ENCODE measurements at places on chromosomes 5 and 9.

DNA sequence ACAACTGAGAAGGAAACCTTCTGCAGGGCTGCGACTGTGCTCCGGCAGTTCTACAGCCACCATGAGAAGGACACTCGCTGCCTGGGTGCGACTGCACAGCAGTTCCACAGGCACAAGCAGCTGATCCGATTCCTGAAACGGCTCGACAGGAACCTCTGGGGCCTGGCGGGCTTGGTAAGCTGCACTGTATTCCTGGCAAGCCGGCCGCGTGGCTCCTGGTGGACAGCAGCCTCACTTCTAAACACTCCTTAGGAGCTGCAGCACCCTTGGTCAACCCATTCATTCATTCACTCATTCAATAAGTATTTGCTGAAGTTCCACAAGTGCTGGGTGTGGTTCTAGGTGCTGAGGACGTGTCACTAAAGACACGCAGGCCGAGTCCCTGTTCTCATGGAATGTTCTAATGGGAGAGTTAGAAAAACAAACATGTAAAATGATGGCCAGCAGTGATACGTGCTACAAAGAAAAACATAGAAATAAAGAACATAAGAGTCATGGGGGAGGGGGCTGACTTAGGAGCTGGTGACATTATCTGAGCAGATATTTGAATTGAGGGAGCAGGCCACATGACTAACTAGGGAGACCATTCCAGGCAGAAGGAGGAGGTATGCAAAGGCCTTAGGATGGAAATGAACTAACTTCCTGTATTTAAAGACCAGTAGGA, 6.1 kb downstream of the IL4 start:
- DNase-seq: no peak

- no peak for DNase-seq
These were observed 45.4 kb upstream of the TDRD7 start for GRCh38 chr9:97366476-97366875.

- DNase-seq: no peak
These were observed 132.2 kb upstream of the TARS1 start for GRCh38 chr5:33308586-33308985.

DNA sequence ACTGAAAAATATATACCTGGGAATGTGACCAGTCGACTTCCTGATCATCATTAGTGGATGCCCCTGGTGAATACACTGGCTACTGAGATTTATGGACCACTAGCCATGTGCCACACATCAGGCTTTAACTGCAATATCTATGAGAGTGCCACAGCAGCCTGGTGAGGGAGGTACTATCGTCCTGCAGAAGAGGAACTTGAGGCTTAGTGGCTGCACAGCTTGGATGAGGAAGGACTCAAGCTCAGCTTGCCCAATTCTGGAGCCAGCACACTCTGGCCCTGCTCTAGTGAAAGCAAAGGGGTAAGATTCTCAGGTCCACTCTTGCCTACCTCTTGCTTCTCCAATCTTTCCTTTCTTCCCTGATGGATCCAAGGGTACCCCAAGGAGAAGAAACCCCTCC, 129.3 kb downstream of the ENTREP1 start:
- no peak for DNase-seq

- no peak for DNase-seq
These were observed 106.4 kb upstream of the STARD4 start for GRCh38 chr5:111618623-111619271.

DNA sequence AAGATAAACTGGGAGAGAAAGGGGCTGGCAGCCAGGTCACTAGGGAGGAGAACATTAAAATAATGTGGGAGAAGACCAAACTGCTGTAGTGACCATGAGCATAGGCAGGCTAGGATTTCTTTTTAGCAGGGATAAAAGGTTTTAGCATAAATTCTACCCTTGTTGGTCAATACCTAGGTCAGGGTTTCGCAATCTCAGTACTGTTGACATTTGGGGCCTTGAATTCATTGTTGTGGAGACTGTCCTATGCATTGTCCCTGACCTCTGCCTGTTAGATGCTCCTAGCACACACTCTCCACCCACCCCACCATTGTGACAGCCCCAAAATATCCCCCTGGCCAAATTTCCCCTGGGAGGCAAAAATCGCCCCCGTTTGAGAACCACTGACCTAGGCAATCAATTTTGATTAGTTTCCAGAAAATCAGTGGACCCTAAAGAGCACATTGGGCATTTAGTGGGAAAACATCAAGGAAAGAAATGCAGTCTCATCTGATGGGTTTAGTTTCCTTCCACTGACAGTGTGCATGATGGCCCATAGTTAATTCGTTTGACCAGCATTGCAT, 181.4 kb downstream of the NTRK2 start:
- no peak for DNase-seq

- DNase-seq: no peak
These were observed 3.2 kb downstream of the FAT2 start for GRCh38 chr5:151587796-151588555.

DNA sequence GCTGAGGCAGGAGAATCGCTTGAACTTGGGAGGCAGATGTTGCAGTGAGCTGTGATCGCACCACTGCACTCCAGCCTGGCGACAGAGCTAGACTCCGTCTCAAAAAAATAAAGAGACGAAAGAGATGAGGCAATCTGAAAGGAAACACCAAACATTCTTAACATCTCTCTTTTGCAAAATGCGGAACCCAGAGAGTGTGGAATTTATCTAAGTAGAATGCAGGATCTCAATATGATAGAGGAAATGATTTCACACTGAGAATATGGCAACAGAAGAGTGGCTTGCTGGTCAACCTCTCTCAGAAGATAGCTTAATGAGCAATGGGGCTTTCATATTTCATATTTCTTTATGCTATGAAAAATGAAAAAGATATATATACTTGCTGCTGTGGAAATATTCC, 33.4 kb upstream of the PCA3 start:
- DNase-seq: no peak

GRCh38 chr9:93082841-93083411, 13.1 kb upstream of the CARD19 start:
- no peak for DNase-seq

- no peak for DNase-seq
These were observed 205.5 kb upstream of the SLC24A2 start for GRCh38 chr9:19994296-19994695.

DNA sequence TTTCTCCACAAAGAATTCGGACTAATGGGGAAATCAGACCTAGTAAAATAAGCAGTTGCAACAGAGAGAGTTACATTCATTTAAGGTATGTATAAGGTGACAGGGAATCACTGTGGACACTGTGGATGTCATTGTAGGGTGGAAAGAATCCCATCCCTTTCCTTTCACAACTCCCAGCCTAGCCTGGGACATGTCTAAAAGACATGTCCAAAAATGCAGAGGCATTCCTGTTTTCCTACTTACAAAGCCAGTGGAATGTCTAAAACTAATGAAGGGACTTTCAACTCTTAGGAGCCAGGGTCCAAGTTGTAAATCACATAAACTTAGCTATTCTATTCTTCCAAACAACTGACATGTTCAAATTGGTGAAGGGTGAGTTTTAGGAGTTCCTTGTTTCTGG, 511.0 kb downstream of the PRELID2 start:
- DNase-seq: no peak

DNA sequence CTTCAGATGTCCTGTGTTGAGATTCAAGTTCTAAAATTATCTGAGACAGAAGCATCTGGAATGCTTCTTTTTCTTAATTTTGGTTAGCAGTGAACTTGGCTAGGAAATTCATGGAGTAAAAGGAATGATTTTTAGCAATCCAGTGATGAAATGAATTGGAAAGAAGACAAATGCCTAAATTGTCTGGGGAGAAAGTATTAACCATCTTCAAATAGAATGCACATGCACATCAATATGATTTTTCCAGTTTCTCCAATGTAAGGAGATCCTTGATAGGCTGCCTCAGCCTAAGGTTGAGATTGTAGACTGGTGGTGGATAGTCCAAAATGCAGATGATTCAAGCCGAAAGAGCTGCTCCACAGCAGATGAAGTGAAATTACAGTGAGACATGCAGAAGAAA, 106.7 kb downstream of the PCSK5 start:
- DNase-seq: no peak

- no peak for DNase-seq
These were observed 395.9 kb downstream of the PSAT1 start for GRCh38 chr9:78692871-78693270.

DNA sequence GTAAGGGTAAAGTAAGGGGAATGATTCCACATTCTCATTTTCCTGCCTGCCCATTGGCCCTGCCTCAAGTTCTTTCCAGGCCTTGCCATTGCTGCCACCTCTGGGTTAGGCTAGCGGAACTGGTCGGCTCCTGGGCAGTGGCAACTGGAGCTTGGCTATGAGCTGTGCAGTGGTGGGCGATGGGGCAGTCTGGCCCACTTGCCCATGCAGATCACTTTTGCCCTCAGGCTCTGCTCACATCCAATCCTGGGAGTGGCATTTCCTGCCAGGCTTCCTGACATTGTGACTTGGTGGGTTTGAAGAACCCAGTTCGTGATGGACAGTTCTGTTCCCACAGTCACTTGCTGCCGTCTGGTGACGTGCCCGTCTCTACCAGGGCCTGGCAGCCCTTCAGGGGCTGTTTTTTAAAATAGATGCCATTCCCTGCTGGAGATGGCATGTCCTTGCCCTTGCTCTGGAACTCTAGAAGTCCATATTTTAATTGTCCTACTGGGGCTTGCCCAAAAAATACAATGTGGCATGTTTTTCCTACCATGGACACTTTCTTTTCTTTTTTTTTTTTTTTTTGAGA, 86.1 kb downstream of the FGF18 start:
- DNase-seq: no peak

- no peak for DNase-seq
These were observed 30.8 kb downstream of the RASGRF2 start for GRCh38 chr5:80990971-80991370.

DNA sequence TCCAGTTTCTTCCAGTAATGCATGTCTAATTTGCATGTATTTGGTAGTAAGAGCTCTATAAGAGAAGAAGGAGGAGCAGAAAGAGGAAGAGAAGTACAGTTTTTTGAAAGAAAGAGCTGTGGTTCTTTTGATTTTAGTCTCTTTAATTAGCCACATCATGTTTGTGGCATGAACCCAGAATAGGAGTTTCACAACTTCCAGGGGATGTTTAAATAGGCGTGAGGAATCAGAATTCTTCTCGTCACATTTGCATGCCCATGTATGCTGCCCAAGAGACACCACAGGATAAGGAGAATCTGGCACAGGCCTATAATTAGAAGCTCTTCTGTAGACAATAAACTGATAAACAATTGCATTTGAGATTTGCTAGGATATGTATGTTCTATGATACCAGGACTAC, 78.7 kb downstream of the GAS1 start:
- DNase-seq: no peak

GRCh38 chr9:107131108-107131799, 151.8 kb upstream of the RAD23B start:
- no peak for DNase-seq

DNA sequence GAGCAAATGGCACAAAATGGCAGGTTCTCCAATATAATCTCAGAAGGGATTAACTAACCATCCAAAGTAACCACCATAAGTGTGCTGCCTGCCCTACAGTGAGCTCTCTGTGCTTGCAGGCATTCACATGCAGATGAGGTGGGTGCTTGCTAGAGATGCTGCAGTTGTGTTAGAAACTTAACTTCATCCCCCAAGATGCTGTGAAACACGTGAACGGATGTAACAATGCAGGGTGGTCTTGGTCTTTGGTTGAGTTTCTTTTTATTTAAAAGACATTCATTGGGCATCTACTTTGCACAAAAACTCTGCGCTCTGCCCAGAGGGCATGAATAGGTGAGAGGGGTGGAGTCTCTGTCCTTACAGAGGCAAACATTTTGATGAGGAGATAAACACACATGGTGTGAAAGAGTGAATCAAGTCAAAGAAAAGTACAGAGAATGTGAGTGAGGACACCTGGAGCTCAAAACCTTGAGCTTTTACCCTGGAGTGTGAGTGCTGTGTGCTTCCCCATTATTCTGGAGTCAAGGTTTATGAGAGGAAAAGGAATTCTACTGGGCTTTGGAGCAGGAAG, 143.9 kb upstream of the DAP start:
- no peak for DNase-seq

- no peak for DNase-seq
These were observed 21.1 kb upstream of the SHB start for GRCh38 chr9:38090170-38090569.

DNA sequence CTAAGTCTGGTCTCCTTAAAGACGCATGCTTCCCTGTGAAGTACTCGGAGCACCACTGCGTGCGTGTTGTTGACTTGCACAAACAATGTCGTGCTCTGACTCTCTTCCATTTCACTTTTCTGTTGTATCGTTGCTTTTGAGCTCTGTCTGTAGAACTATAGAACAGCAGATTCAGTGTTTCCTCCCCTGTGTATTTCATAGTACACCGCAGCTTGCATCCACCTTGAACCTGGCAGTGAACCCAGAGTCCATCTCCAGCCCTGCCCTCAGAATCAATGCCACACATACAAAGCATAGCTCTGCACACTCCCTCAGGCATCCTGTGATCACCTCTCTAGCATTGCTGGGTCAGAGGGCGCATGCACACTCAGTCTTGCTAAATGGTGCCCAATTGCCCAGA, 37.2 kb upstream of the ADAMTS2 start:
- DNase-seq: no peak

DNA sequence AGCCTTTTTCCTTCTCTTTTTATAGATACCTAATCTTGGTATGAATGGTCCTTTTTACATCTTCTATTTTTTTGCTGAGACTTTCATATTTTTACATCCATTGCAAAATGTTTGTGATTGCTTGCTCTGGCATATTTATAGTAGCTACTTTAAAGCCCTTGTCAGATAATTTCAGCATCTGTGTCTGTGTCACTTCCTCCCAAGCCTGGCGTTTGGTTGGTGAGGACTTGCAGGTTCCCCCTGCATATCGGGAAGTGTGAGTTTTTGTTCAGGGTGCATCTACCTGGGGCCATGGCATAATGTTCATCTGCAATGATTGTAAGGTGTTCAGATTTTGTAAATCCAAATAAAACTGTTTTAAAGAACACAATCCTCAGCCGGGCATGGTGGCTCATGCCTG, 8.9 kb downstream of the FBXW5 start:
- no peak for DNase-seq

GRCh38 chr5:134314443-134314842, 52.5 kb downstream of the CDKL3 start:
- no peak for DNase-seq

DNA sequence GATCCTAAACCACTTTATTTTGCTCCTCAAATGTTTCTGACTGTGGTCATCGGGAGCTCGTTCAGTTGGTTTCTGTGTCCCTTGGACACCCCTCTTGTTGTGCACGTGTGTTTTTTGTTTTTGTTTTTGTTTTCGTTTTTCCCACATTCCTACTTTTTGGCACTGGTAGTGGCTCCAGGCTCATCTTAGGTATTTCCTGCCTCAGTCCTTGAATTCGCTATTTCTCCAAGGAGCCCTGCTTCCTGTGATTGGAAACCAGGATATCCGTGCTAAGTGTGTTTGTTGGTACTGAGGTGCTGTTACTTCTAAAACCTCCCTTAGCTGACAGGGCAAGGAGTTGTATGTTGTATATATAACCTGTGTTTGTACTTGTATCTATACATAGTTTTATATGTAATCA, 5.9 kb downstream of the HMCN2 start:
- DNase-seq: no peak

GRCh38 chr9:13432904-13433303, 153.4 kb upstream of the MPDZ start:
- DNase-seq: no peak

GRCh38 chr5:172482156-172483020, 28.1 kb upstream of the SH3PXD2B start:
- DNase-seq: no peak

GRCh38 chr9:86891091-86891490, 56.2 kb downstream of the GAS1 start:
- DNase-seq: no peak

Measured in caudate nucleus (tissue), 63 donors.